Cardiac septum (tissue), 1 donor: ENCODE measurements at places on chromosomes 3 and 15. TPM values are rescaled to one million over a fixed set of nuclear protein-coding genes. Genes with fewer than 3 reads are reported as not detected.

COLQ gene
- 41.7 TPM for total RNA-seq

THRB gene
- 27.2 TPM for total RNA-seq

SCG5 gene
- total RNA-seq = 0.30 TPM

DNA sequence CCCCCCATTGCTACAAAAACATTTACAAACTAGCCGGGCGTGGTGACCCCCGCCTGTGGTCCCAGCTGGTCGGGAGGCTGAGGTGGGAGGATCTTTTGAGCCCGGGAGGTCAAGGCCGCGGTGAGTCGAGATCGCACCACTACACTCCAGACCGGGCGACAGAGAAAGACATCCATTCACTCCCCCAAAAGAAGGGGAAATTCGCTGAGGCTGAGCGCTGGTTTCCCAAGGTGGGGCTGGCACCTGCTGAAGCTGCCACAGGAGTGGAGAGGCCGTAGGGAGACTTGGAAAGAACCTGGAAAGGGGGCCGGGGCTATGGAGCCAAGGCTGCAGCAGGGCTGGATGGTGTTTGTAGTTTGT is 732 bp upstream of the CRTC3 start:
- DNase-seq = no peak

DNA sequence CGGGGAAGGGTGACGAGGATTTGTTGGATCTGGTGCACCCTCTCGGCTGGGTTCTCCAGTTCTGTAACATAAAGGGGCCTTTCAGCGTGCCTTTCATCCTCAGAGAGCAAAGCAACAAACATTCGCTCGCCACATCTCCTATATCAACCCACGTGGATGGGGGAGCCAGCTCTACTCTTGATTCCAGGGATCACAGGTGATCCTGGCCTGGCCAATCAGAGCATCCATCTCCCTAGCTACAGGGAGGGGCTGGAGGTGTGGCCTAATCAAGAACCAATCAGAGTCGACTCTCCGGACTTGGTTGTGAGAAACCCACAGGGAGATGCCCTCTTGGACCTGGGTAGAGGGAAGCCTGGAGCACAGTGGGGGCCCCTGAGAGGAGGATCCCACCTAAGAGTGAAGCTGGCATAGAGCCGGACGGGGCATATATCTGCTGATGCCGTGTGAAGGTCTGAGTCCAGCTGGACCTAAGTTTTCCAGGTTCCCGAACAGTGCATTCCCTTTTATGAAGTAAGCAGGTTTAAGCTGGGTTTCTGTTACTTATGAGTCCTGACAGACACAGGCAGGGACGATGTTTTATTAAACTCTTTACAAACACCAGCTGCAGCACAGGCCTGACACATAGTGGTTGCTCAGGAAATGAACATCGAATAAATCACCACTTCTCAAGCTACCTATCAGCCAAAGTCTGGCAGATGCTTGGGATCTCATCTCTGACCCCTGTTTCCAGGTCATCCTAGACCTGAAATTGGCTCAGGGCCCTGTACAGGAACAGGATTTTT is 50.7 kb upstream of the RAD18 start:
- DNase-seq = no peak

DNA sequence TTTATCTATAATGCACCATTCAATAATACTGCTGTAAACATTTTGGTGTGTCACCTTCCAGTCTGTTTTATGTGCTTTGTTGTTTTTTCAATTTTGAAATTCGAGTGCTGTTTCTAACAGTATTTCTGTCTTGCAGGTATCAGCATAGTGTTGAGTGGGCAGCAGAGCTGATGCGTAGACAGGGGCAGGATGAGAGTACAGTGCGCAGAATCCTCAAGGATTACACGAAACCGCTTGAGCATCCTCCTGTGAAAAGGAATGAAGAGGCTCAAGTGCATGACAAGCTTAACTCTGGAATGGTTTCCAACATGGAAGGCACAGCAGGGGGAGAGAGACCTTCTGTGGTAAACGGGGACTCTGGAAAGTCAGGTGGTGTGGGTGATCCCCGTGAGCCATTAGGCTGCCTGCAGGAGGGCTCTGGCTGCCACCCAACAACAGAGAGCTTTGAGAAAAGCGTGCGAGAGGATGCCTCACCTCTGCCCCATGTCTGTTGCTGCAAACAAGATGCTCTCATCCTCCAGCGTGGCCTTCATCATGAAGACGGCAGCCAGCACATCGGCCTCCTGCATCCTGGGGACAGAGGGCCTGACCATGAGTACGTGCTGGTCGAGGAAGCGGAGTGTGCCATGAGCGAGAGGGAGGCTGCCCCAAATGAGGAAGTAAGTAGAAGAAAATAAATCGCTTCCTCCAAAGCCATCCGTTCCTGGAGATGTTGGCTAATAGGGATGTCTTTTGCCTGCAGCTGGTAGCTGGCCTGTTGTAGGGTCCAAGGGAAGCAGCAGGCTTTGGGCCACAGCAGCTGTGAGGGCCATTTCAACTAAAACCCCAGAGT is 19.1 kb downstream of the TSEN2 start:
- no peak for DNase-seq
